ENCODE measurements at places on chromosomes 6 and 20.

DNA sequence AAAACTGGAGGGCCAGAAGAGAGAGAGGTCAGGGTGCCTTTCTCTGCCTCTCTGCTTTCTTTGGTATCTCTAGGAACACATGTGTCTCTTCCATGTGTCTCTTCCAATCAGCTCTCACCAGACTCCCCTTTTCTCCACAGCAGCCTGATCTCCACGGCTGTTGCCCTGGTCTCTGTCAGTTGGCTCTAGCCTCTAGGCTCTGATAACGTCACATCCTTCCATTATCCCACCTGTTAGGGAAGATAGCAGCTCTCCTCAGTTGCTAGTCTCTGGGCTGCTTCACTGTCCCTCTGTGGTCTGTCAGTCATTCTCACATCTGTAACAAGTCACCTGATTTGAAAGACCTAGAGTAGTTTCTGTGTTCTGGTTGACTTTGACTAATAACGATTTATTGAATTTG is 80.2 kb downstream of the PLCB4 start:
- no peak for DNase-seq

DNA sequence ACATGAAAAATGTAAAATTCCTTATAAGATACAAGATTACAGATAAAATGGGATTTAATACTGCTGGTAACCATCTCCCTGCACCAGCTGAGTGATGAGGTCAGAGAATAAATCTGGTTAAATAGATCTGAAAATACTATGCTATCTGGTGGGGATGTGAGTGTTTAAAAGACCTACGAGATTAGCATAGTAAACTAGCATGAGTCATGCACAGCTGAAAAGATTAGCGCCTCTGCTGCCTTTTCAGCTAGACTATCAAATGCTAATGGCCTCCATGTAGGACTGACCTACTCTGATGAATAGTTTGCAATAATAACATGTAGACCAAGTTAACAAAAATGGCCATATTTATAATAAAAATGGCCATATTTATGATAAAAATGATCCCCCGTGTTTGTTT is 553.3 kb downstream of the C6orf118 start:
- DNase-seq: no peak

DNA sequence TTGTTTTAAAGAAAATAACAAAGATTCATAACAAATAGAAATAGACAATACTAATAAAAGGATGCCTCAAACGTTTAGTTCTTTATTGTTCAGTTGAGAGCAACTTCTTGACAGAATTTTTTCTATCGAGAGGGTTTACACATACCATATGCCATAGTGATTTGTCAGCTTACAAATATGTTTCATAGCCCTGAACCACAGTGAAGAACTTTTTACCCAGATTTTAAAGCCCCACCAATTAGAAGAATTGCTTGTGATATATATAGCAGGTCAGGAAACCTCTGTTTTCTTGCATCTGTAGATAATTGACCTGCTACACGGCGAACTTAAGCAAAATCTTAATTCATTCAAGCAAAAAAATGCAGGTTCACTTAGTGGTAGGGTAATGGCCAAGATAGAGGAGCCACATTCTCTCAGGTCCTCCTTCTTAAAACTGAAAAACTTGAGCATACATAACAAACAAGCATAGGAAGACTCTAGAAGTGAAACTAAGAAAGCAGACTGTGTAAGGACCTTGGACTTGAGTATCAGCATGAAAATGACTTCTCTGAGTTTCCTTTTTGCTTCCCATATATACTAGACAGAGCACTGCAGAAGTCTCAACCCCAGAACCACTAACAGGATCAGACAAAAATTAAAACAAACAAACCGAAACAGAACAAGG is 39.5 kb downstream of the CRISP1 start:
- no peak for DNase-seq

- DNase-seq: no peak
These were observed 9.3 kb upstream of the ID1 start for GRCh38 chr20:31595654-31596411.

DNA sequence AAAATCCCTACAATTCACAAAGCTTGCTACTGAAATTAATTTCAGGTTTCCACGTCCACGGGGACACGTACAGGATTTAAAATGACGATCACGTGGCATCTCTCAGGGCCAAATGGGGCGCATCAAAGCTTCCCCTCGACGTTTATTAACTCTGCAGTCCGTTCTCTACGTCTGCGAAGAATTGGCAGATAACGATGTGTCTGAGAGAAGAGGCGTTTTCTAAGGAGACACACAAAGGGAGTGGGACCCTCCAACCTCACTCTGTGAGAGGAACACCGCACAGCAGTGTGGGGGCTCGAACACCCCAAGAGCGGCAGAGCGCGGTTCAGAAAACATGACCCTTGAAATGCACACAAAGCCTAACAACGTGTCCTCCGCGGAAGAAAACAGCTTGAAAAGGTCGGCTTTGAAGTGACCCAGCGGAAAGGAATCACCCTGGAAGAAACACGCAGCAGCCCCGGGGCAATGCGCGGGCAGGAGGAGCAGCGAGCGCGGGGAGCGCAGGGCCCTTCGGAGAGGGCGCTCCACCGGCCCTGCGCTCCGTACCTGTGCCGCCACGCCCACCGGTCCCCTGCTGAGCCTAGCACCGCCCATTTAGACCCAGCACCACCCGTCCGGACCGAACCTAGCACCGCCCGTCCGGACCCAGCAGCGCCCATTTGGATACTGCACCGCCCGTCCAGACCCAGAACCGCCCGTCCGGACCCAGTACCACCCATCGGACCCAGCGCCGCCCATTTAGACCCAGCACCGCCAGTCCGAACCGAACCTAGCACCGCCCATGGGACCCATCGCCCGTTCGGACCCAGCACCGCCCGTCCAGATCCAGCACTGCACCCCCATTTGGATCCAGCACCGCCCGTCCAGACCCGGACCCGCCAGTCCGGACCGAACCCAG is 1.1 kb upstream of the AFDN start:
- DNase-seq: no peak

GRCh38 chr6:37555040-37555781 is 55.5 kb upstream of the CCDC167 start:
- DNase-seq: no peak

DNA sequence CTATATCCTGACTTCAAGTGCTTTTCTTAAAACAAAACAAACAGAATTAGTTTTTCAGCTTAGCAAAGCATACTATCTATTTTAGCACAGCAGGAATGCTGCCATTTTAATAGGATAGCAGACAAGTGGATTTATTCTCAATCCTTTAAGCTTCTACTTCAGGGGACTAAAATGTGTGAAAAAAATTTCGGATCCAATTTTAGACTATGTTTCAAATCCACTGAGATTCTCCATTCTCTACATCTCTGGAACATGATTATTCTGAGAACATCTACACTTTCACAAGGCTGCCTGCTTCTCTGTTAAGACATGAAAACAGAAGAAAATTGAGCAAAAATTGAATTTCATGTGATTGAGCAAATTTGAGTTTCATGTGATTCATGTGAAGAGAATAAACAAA is 1321.3 kb downstream of the HACE1 start:
- DNase-seq: no peak

GRCh38 chr6:135675862-135676261 is 175.6 kb upstream of the PDE7B start:
- no peak for DNase-seq

- no peak for DNase-seq
These were observed 71.0 kb downstream of the EDN1 start for GRCh38 chr6:12361042-12361765.

GRCh38 chr20:11880680-11881079 is 37.0 kb upstream of the BTBD3 start:
- DNase-seq: no peak

GRCh38 chr20:44649976-44650375 is 1.5 kb downstream of the ADA start:
- no peak for DNase-seq

DNA sequence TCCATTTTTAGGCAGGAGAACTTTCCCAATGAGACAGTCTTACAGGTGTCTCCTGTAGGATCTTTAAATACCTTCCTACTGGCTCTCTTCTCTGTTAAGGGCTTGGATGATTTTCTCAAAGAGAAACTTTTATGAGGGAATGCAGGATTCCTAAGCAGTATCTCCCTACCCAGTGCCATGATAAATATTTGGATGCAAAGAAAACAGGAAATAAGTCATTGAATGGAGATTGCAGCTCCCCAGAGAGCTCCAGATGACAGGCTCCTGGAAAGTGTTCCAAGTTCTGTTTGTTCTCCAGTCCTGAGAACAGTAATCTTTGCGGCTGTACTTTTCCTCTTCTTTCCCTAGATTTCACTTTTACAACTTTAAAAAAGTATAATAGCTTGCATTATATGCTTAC is 2.4 kb upstream of the SCGN start:
- no peak for DNase-seq

DNA sequence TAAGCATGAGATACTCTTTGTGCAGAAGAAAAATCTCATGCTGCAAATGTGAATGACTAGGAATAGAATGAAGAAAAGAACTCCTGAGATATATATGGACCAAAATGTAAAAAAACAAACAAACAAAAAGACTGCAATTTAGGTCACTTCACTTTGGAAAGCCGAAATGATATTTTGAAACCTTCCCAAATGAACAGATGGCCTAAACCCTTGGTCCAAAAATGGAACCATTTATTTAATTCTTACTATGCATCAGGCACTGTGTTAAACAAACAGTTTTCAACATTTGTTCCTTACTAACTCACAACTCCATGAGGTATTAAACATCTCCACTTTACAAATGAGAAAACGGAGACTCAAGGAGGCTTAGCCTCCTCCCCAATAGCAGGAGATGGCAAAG is 107.5 kb downstream of the VIP start:
- no peak for DNase-seq

DNA sequence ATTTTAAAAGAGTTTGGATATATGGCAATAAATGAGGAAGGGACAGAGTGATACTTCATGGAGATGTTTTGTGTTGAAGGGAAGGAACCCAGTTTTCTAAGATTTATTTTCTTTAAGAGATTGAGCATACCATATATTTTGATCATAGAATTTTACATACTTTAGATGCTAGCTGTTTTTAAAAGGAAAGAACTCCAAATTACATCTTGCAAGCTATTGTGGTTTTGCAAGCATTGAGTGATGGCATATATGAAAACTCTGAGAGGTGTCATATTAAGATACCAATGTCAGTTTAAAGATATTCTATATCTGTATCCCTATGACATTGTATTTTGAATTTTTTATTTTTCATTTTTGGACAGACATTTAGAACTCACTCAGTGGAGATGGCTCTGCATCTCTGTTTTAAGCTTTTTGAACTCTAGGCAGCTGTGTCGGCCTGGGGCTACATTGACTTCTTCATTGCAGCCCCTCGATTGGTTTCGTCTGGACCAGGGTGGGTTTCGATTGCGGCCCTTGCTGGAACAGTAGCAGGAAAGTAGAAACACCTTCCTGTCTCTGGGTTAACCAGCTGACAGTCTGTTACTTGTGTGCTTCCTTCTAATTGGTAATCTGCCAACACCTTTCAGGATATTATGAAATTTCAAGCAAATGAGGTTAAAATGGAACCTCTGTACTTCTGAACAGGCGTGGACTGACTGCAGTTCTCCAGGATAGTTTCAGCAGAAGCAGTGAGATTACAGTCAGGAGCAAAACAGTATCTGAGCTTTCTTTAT is 14.0 kb downstream of the IGF2R start:
- no peak for DNase-seq

DNA sequence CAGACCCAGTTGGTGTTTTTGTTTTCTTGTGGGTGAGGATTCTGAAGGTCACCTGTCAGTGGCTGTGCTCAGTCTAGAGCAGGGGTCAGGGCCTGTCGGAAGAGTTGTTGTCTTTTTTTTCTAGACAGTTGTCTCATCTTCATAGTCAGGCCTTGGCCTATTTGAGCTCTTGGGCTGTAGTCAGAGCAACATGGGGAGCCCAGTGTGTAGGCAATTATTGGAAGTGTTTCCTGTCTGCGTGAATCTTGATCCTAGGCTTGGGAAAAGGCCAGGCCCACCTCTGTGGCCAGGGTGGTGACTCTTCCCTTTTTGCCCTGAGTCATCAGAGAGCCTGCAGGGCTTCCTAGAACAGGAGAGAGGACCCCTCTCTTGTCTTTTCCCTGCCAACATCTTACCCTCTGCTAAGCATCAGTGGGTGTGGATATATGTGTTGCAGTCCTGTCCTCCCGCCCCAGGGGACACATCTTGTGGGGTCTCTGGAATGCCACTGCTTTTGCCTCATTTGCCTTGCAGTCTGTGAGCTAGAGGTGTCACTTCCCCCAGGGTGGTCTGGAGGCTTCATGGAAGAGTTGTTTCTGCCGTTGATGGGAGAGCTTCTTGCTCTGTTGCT is 11.4 kb downstream of the TJAP1 start:
- DNase-seq: no peak

GRCh38 chr20:15760001-15760621 is 813.1 kb downstream of the KIF16B start:
- no peak for DNase-seq

DNA sequence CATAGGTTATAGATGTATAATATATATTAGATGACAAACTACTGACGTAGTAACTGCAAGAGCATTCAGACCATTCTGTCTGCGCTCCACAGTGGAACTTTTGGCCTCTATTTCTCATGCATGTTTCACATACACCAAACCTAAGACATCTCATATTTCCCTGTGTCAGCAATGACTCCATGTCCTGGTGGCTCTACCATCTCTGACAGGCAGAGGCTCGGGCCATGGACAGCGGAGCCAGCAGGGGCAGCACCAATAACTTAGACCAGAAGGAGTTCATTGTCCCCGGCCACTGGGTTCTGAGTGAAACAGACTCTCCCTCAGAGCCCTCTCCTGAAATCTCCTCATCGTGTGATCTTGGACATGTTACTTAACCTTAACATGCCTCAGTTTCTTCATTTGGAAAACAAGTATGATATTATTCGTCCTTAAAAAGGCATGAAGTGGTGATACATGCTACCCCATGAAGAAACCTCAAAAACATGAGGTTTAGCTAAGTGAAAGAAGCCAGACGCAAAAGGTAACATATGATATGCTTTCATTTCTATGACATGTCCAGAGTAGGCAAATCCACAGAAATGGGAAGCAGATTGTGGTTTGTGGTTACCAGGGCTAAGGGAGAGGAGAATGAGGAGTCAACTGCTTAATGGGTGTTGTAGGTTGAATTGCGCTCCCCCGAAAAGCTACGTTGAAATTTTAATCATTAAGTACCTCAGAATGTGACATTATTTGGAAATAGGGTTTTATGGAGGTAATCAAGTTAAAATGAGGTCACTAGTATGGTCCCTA is 564.0 kb upstream of the JARID2 start:
- no peak for DNase-seq

DNA sequence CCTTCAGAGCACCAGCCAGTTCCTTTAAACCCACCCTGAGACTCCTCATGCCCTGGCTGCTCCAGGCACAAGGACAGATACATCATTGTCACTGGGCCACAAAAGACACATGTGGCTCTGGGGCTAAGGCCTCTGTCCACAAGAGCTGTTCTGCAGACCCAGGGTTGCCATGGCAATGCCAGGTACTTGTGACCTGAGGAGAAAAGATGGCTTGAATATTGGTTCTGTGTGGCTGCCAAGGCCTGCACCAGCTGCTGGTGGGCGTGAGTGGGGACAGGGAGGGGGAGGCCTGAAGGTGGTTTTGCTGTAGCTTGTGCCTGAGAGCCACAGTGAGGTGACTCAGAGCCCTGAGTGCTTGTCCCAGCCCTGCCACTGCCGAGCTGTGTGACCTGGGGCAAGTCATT is 31.8 kb downstream of the SAYSD1 start:
- DNase-seq: no peak

GRCh38 chr20:44326391-44327159 is 10.3 kb upstream of the R3HDML start:
- no peak for DNase-seq

Data from activated effector memory CD4-positive, alpha-beta T cell treated with Interleukin-2 at 50 U/mL for 16 hours (primary cell).